Myocyte (in vitro differentiated cells): ENCODE measurements at places on chromosomes 11 and 22. TPM values are rescaled to one million over a fixed set of nuclear protein-coding genes. Genes with fewer than 3 reads are reported as not detected.

The MPZL3 gene
- not detected in 2 replicates for total RNA-seq

The AQP11 gene
- total RNA-seq = 2.9 and 3.7 TPM in 2 replicates

The CASP5 gene
- not detected in 2 replicates for total RNA-seq

The GAB4 gene
- total RNA-seq = not detected in 2 replicates

The SLC6A5 gene
- total RNA-seq = not detected in 2 replicates

The ANO1 gene
- total RNA-seq = not detected in 2 replicates
